ENCODE measurements at places on chromosomes 12 and 14. TPM values are rescaled to one million over a fixed set of nuclear protein-coding genes. Genes with fewer than 3 reads are reported as not detected.

Gene KIF5A
- 24.5 TPM for polyA plus RNA-seq

Gene CAND1
- polyA plus RNA-seq, result 107 TPM

Gene ANO2
- polyA plus RNA-seq, result not detected

Gene ENO2
- 224 TPM for polyA plus RNA-seq

Gene TAS2R20
- polyA plus RNA-seq, result not detected

Gene KRT79
- 0.81 TPM for polyA plus RNA-seq

Gene DLGAP5
- polyA plus RNA-seq, result not detected

Gene SERPINA1
- polyA plus RNA-seq, result not detected

Gene MIPOL1
- polyA plus RNA-seq, result 9.2 TPM

Gene SMCO2
- polyA plus RNA-seq, result not detected

Gene GALNT16
- 23.2 TPM for polyA plus RNA-seq

Gene SAMD15
- polyA plus RNA-seq, result 37.8 TPM

Gene NAV3
- polyA plus RNA-seq, result 5.9 TPM

Gene C1S
- polyA plus RNA-seq, result 9.1 TPM

Gene IAPP
- polyA plus RNA-seq, result not detected

Gene PRPH
- polyA plus RNA-seq, result not detected

Gene NOP9
- 5.3 TPM for polyA plus RNA-seq

Gene RERGL
- polyA plus RNA-seq, result 4.0 TPM
